ENCODE measurements at places on chromosomes 2 and 18.

- DNase-seq = no peak
Measured at GRCh38 chr2:36163520-36164254, 191.9 kb upstream of the CRIM1 start.

GRCh38 chr2:55311444-55311870, 42.4 kb upstream of the MTIF2 start:
- DNase-seq = peak; percentile 4

DNA sequence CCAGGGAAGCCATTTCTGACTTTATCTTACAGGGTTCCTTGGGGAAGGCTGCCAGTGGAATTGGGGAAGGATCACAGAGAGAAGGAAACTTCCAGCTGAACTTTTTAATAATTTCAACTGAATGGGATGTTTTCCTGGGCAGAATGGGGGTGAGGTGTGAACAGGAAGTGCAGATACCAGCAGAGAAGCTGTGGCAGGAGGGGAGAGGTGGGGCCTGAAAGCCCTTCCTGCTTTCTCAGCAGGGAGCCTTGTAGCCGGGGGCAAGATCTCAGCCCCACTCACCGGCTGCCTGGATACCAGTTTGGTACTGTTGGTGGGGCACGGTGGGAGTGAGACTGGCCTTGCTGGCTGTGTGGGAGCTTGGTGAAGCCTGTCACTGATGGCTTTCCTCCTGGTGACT, 170.5 kb downstream of the ZBTB7C start:
- DNase-seq = no peak

DNA sequence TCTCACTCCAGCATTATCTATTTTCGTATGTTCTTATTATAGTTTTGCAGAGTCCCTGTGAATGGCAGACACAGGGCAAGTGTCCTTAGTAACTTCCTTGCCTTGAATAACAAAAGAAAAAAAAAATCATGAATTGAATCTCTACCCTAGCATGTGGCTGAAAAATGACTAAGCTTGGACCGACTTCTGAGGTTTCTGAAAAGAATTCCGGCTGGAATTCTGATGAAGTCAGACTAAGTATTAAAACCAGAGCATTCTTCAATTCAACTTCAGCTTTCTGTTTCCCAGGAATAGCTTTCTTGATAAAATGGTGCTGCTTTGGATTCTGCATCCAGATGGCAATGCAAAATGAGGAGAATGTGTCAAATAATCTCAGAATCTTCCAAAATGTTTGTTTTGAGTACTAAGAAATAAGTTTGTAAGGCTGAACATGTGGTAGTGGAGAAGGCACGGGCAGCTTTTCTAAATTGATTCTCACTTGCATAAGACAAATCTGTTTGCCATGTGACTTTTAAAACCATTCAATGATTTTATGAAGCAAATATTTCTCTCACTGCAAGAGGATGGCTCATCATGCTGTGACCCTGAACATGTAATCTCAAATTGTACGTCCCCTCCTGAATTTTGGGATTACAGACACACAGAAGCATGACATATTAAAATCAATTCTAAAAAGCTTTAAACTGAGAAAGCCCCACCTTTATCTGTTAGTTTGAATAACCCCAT, 1462.8 kb upstream of the LRRTM1 start:
- no peak for DNase-seq

Measured in GM23338 (cell line).